Cerebellar cortex (tissue), 1 donor: ENCODE measurements at places on chromosomes 7 and 10.

DNA sequence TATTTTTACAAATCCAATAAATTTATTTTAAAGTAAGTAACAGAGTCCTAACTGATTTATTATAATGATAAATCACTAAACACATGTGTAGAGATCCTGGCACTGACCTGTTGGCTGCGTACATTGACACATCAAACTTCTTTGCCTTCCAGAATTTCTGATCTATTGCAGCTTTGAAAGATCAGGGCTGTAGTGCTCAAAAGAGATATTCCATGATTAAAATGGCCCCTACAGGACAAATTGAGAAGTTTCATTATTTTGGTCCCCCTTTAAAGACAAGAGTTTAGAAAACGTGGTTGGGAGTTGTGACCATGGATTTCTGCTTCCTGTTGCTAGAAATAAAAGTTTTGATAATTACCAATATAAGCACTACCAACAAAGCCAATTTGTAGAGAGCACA is 87.7 kb upstream of the PDK4 start:
- DNase-seq: peak; percentile 13

DNA sequence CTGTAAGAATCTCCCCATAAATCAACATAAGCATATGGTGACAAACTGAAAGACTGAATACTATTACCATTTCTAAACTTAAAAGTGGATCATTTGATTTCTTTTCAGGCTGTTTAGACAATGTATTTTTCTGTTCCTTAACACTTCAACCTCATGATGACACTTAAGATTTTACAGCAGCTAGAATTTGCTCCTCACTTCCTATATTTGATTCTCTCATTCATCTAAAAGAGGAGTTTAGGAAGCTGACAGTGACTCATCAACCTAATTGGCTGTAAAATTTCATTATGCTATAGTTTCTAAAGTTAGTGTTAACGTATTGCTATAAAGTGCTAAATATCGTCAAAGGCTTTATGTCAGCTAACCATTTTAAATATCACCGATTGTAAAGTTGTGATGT is 478.7 kb downstream of the GRM8 start:
- DNase-seq: no peak

DNA sequence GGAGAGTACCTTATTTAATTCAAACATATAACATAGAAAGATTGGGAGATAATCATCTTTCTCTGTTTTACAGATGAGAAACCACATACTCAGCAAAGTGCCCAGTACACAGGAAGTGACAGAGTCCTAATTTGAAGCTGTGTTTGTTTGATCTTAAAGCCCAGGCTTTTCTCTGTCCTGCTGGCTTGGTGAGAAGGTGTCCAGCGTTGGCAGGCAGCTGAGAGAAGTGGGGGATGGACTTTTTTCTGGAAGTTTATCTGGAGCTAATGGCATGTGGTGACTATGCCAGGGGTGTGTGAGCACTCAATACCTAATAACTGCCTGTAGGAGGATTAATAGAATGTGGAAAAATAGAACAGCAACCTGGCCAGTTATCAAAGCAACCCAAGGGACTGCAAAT is 60.8 kb downstream of the NPSR1 start:
- DNase-seq: peak; percentile 10

GRCh38 chr10:44322137-44322536 is 62.8 kb downstream of the CXCL12 start:
- DNase-seq: no peak

- DNase-seq: no peak
Observed at GRCh38 chr10:24483701-24484100, 240.0 kb downstream of the ARHGAP21 start.

DNA sequence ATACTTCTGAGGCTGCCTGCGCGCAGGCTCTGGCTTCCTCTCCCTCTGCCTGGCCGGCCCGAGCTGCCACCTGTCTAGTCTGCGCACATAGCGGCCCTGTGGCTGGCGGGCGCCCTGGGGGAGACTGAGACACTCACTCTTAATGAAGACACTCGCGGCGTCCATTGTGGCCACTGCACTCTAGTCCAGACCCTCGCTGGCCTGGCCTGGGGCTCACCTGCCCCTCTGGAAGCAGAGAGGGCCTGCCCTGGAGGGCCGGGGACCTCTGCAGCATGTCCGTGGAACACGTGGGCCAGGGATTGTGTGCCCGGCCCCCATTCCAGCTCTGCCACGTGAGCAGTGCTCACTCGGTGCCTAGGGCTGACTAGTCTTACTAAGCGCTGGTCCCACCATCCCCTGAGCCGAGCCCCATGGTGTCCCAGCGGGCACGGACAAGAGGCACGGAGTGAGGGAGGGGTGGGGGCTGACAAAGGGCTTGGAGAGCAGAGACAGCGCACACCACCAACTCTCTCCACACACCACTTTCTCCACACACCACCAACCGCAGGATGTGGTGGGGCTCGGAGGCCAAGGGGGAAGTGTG is 149.3 kb downstream of the ELFN1 start:
- DNase-seq: peak; percentile 22

DNA sequence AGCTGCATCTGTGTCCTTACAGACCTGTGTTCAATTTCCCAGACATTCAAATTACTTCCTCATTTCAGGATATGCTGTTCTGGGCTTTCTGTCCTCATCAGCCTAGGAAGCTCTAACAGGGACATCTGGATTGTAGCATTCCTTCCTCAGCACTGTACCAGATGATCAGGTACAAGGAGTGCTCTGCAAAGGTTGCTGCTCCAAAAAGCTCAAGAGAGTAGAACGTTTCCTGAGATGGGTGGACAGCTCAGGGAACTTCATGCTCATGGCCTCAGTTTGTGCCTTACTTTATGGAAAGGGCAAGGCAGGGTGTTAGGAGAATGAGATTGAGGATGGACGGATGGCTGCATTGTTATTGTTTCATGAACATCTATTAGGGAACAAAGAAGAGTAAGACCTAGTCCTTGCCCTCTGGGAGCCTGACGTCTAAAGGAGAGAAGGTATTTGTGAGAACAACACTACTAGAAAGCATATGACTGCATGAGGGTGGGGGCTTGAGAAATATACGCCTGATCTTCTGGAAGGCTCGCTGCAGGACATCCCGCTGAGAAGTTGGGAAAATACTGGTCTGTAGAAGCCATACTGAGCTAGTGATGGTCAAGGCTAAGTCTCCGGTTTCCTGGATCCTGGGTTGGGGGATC is 10.5 kb upstream of the ZNF212 start:
- no peak for DNase-seq

DNA sequence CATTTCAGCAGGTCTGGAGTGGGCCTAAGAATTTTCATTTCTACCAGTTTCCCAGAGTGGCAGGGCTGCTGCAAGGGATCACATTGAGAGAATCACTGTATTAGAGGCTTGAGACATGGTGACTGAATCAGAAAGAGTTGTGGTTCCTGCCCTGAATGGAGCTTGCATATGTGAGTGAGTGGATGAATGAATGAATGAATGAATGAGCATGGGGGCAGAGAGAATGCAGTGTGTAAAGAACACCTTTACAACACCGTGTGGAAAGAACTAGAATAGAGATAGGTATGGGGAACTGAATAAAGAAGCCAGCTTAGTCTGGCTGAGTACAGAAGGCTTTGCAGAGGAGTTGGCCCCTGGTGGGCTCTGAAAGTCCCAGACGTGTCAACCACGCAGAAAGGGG is 142.8 kb upstream of the AGK start:
- DNase-seq: no peak

DNA sequence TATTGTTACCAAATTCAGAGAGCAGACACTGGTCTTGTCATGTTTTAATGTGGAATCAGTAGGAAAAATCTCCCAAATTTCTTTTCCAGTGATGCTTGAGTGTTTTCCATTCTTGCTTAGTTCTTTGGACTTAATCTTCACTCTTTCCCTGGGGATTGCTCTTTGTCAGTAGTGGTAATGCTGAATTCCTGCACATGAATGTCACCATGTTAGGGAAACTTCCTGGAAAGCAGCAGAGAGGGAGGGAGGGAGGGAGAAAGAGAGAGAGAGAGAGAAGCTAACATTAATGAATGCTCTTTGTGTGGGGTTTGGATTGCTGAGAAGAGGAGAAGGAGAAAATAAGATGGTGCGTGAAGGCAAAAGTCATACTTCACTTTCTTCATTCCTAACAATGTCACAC is 295.3 kb upstream of the COBL start:
- no peak for DNase-seq

DNA sequence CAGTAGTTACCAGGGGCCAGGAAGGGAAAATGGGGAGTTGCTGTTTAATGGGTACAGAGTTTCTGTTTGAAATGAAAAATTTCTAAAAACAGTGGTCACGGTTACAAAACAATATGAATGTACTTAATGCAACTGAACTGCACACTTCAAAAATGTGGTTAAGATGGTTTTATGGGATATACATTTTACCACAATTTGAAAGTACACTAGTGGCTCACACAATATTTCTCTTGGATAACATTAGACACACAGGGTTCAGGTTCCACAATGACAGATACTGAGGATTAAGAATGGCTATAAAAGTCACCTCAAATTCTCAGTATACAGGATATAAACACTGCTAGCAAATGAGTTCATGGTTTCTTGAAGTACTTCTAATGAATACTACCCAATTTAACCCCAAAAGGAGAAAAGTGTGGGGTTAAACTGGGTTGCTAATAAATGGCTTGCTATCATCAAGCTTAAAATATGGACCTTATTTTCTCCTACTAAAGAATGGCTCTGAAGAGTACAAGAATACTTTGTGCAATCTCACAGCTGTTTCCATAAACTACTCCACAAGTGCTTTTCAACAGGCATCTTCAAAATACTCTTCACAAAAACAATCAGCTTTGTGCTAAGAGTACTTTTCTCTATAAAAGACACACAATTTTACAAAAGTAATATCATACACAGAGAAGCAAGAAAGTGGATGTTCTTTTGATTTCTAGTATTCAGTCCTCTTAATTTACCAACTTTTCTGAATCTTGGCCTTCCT is 92.9 kb downstream of the SRPK2 start:
- DNase-seq: no peak

DNA sequence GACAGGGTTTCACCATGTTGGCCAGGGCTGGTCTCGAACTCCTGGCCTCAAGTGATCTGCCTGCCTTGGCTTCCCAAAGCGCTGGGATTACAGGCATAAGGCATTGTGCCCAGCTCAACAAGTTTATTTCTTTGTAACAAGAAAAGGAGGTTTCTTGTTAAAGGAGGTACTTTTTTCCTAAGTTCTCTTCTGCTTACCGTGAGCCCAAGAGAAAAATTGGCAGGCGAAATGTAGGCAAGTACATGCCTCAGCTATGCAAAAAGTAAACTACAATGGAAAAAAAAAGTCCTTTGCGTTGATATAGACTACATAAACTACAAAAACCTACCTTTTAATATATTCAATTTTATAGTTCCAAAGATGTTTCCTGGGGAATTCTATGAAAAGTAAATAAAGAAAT is 122.6 kb downstream of the DKK1 start:
- no peak for DNase-seq

DNA sequence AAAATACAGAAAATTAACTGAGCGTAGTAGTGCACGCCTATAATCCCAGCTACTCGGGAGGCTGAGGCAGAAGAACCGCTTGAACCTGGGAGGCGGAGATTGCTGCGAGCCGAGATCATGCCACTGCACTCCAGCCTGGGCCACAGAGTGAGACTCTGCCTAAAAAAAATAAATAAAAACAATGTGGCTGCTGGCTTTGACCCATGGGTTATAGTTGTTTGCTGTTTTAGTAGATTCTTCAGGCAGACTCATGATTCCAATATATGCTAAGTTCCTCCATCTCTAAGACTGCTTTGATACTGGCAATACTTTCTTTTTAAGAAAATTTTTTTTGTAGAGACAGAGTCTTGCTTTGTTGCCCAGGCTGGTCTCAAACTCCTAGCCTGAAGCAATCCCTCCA is 8.4 kb downstream of the OLAH start:
- DNase-seq: no peak

- DNase-seq: no peak
Observed at GRCh38 chr10:126380352-126381076, 7.8 kb downstream of the ADAM12 start.

GRCh38 chr7:115689941-115690340 is 340.6 kb downstream of the TFEC start:
- no peak for DNase-seq

- DNase-seq: no peak
Observed at GRCh38 chr7:157129200-157129599, 9.5 kb upstream of the UBE3C start.

DNA sequence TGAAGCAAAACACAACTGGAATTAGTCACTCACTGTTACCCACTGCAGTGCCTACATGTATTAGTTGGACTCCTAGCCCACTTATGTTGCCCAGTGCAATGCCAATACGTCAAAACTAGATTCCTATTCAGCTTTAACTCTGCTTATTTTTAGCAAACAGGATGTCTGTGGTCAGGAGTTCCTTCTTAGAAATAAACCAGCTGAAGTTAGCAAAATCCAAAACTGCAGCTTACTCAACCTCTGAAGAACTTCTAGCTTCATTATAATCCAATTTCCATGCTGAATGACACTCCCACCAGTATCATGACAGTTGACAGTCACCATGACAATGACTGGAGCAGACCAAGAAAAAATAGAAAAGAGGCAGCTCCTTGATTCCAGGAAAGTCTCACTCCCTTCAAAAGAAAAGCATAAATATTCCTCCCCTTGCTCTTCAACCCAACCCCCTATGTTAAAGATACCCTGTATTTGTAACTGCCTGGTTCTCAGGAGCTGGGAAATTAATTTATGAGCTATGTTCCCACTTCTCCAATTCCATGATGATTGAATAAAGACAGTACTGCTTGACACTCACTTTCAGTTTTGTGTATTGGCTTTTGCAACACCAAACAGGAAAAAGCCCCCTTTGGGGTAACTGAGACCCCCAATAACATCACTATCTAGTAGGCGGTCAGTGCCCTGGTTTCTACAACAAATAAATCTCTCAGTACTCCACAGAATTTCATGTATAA is 327.4 kb downstream of the SORCS1 start:
- no peak for DNase-seq

- peak; percentile 18 for DNase-seq
Observed at GRCh38 chr7:82204694-82205093, 238.9 kb downstream of the CACNA2D1 start.

- no peak for DNase-seq
Observed at GRCh38 chr10:123443924-123444323, 222.2 kb upstream of the GPR26 start.

DNA sequence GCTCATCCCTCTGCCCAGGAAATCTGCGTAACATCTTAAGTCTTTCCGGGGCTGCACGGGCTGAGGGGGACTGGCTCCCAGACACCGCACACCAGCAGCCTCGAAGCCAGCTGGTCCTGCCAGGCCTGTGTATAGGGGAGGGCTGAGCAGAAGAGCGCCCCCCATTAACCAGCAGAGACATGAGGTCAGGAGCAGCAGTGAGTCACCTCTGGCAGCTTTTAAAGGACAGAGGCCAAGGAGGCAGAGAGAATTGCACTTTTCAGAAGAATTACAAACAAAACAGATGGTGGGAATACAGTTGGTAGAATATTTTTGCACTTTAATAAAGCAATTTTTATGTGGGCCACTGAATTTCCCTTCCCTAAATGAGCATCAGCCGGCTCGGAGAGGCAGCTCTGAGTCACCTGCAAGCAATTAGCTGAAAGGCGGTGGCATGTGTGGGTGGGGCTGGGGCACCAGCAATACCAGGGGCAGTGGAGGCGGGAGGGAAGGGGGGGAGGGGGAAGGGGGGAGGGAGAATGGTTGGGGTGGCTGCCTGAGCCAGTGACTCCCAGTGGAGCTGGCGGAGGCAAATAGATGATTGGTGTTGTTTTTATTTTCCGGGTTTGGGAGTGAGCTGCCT is 39.1 kb downstream of the GOLGA7B start:
- no peak for DNase-seq
